SK-N-MC (cell line): ENCODE measurements at places on chromosomes 6 and 20.

GRCh38 chr6:167559675-167560479 lies 235.0 kb downstream of the TTLL2 start:
- no peak for DNase-seq

- no peak for DNase-seq
Measured at GRCh38 chr6:158168040-158168289, at the start of gene SERAC1. Gene SERAC1, minus strand, starts transcription at chr6:158168262. Its CDS starts 9,899 bp downstream, at chr6:158158363.

- no peak for DNase-seq
Measured at GRCh38 chr6:97294451-97294850, 11.4 kb upstream of the MMS22L start.

- DNase-seq, result no peak
Measured at GRCh38 chr6:3806169-3806922, 42.8 kb upstream of the FAM50B start.

GRCh38 chr6:158584236-158584651 lies 24.4 kb downstream of the TMEM181 start:
- DNase-seq, result no peak

DNA sequence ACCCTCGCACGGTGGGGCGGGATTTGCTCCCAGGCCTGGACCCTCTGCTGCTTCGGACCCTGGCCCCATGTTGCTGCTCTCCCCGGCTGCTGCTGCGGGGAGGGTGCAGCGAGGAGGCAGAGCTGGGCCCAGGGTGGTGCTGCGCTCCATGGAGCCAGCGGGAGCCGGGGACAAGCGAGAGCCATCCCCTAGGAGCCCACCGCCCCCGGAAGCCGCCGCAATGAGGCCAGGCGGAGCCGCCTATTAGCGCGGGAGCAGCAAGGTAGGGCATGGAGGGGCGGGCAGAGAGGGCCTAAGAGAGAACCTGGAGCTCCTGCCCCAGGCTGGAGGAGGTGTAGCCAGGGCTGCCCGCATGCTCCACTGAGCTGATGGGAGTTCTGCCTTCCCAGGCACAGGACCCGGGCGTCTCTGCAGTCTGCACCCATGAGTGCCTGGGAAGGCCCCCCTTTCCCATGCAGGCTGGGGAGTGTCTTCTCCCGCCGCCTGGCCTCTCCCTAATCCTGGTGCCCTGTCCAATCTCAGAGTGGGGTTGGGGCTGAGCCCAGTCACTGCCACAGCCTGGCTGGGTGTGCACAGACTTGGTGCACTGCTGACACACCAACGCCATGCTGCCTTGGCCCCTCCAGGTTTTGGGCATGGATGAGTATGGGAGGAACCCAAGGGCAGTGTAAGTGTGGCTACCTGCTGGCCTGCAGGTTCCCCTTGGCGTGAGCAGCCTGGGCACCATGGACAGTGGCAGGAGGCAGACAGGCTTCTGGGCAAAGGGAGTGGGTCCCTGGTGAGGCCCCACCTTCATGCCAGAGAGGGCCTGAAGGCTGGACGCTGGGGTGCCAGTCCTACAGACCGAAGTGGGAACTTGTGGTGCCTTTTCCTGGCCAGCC lies 360.6 kb upstream of the MAP3K7 start:
- DNase-seq, result no peak

DNA sequence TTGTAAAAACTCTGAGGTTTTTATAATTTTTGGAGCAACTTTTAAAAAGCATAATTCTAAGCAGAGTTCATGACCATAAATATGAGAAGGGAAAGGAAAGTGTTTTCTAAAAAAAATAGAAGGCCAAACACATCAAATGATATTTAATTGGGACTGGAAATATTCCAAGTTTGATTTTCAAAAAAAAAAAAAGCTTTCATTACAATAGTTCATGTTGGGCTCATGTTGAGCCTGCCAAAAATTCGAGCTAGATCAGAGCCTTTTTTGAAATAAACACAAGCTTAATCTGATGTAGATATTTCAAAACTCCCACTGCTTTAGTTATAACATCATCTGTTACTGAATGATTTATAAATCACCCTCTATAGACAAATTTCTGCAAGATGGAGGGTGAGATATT lies 163.4 kb upstream of the DEFB112 start:
- DNase-seq, result no peak

GRCh38 chr6:152698692-152699091 lies 995 bp downstream of the MYCT1 start:
- no peak for DNase-seq

GRCh38 chr20:36481380-36482043 lies 59.8 kb upstream of the MYL9 start:
- DNase-seq, result no peak

DNA sequence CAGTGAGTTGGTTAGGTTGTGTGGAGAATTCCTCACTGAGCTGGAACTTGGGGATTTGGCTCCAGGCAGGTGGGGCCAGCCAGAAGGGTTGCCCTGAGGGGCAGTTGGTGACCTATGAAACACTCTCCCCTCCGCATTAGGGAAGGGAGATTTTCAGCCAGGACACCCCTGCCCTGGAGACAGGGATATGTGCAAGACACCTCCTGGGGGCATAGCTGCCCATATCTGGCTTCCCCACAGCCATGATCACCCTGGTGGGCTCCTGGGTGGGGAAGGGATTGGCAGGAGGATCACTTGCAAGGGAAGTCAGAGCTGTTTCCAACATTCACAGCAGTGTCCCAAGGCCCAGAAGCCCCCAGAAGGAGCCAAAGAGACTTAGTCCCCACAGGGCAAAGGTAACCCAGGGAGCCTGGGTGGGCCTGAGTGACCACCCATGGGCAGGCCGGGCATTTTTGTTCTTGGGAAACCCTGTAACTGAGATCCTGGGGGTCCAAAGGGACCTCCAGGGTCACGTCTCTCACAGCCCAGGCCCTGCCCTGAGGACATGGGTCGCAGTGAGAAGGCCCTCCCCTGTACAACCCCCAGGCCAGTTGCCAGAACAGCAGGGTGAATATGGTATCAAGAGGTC lies 145.8 kb downstream of the MRPL14 start:
- DNase-seq, result no peak

- no peak for DNase-seq
Measured at GRCh38 chr6:162576016-162576415, 151.6 kb downstream of the PRKN start.

GRCh38 chr20:53578492-53579222 lies 15.0 kb downstream of the ZNF217 start:
- DNase-seq, result peak; percentile 91

DNA sequence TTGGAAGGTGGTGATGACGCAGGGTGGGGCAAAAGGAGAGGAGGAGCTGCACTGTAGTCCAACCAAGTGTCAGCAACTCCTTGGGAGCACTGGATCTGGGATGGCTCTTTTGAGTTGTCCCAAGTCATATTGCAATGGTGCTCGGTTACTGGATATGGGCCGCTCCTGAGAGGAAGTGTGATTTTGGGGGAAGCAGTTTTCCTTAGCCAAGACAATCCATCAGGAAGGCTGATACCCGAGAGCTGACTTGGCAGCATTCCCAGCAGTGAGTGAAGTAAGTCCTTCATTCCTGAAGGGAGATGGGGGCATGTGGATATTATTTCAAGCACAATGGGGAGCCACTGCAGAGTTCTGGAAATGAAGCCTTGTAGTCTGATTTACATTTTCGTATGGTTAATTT lies 354.1 kb downstream of the RFPL4B start:
- DNase-seq, result no peak

GRCh38 chr20:51600016-51600420 lies 57.5 kb upstream of the NFATC2 start:
- DNase-seq, result no peak

- DNase-seq, result no peak
Measured at GRCh38 chr20:42258564-42259302, 640.6 kb upstream of the CHD6 start.

- no peak for DNase-seq
Measured at GRCh38 chr6:79145301-79145700, 67.2 kb upstream of the PHIP start.

- no peak for DNase-seq
Measured at GRCh38 chr6:125258651-125259353, 43.0 kb downstream of the HDDC2 start.

- no peak for DNase-seq
Measured at GRCh38 chr6:7632501-7633290, 42.7 kb downstream of the SNRNP48 start.

DNA sequence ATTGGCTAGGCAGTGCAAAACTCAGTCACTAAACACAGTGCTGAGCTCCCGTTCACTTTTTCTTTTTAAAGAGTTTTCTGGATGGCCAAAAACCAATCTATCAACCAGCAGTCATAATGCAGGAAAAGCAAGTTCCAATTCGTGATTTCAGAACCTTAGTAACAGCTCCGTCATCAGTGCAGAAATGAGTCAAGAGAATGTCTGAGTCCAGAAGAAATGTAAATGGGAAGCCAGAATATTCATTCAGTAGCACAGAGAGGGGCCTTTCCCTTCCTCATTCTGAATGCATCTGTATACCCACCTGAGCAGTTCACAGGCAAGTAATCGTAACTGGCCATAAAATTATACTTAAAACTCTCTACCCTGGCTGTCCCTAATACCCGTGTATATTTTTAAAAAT lies 20.4 kb downstream of the HUS1B start:
- no peak for DNase-seq

DNA sequence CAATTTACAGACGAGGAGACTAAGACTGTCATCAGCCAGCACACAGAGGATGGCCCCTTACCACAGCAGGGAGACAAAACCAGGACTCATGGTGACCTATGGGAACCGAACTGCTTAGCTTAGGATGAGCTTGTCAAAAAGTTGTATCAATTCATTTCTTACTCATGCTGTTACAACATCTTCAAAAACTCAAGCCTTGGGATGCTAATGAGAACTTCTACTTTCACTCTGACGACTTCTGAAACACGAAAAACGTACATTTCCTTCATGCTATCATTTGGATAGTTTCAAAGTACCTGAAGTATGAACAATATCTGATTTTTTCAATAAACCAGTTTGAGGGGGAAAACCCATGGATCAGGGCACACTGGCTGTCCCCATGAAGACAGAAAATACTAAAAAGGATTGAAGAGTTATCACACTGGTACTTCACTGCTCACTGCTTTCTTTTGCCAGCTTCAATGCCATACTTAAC lies 31.9 kb downstream of the HIVEP2 start:
- no peak for DNase-seq

GRCh38 chr20:38950254-38950653 lies 11.9 kb upstream of the DHX35 start:
- DNase-seq, result no peak

GRCh38 chr20:19964289-19965265 lies 52.6 kb upstream of the NAA20 start:
- DNase-seq, result no peak

DNA sequence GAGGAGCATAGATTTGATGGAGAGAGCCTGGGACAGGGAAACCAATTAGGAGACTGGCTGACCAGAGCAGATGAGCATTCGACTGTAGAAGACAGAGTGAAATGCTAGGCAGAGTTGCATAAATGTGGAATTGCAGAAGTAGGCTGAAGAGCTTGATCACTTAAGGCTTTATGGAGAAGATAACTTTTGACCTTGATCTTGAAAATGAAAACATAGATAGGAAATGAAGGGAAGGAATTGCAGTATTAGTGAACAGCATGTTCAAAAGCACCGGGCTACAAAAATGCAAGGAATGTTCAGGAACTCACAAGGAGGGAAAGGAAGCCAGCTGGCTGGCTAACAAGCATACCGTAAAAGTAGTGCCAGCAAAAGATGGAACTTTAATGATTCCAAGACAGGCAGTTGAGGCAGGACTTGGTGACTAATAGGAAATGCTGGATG lies 20.5 kb upstream of the LTV1 start:
- DNase-seq, result no peak

DNA sequence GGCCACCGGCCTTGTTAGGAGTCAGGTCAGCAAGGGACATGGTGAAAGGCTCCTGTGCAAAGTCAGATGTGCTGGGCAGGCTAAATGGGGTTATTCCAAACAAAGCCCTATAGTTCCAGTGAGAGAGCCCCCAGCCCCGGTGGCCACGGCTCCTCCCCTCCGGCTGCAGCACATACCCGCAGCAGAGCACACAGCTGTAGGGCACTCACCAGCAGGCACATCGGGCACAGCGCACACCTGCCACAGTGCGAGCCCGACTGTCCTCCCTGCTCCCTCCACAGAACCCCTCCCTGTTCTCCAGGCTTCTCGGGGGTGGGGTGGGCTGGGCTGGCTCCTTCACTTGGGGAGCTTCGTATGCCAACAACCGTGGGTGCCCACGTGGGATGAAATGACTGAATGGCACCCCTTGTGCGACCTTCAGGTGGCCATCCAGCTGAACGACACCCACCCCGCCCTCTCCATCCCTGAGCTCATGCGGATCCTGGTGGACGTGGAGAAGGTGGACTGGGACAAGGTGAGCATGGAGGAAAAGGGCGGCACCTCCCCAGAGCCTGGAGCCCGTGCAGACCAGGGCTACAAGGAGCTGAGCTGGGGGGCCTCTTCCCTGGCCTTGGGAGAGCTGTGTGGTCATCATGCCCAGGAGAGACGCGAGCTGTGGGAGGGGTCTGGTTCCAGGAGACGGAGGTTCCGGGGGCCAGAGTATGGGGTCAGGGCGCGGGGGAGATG lies 30.9 kb downstream of the PYGB start:
- DNase-seq, result no peak

GRCh38 chr6:106241498-106241897 lies 84.1 kb downstream of the ATG5 start:
- DNase-seq, result no peak

DNA sequence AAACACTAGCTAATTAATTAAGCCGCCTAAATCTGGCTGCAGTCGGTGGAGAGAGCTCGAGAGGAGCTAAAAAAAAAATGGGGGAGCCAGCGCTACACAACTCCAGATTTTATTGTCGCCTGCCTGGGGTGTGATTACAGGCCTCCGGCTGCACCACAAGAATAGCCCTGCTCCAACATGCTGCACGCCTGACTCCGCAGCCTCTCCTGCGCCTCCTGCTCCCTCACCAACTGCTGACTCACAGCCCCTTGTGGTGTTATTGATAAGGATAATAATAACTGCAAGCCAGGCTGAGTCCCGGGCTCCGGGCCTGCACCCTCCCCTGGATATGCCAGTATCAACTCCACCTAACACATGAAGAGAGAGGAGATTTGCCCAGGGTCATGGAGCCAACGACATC lies 16.8 kb downstream of the SIRPA start:
- DNase-seq, result no peak

DNA sequence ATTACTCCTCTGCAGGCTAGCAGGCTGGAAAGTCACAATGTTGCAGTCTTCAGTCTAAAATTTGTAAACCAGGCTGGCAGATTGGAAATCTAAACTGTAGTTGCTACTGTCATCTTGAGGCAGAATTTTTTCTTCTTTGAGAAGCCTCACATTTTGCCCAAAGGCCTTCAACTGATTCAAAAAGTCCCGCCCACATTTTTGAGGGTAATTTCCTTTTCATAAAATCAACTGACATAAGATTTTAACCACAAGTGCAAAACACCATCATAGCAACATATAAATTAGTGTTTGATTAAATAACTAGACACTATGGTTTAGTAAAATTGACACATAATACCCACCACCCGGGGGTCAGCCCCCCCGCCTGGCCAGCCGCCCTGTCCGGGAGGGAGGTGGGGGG lies 28.4 kb downstream of the HLA-C start:
- DNase-seq, result peak; percentile 56
